GM23338 (cell line): ENCODE measurements at places on chromosomes 4 and X.
A peak's percentile ranks its signal among the peaks of the same experiment; 100 is the strongest.

- DNase-seq = no peak
Observed at GRCh38 chr4:41307638-41308037, 50.9 kb downstream of the UCHL1 start.

DNA sequence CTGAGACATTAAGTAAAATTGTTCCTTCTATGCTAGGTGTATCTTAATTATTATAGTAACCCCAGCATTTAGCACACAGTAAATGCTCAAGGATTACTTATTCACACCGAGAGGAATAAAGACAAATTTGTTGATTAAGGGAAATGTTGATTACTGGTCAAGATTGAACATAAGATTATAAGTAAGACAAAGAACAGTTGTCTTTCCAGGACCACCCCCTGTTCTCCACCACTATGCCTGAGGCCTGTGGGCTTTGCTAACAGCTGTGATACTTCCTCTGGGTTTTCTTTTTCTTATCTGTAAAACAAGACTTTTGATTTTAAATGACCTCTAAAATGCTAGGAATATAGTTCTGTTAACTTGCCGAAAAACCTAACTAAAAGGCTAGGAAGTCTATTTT lies 128.0 kb downstream of the DCLK2 start:
- DNase-seq = no peak

DNA sequence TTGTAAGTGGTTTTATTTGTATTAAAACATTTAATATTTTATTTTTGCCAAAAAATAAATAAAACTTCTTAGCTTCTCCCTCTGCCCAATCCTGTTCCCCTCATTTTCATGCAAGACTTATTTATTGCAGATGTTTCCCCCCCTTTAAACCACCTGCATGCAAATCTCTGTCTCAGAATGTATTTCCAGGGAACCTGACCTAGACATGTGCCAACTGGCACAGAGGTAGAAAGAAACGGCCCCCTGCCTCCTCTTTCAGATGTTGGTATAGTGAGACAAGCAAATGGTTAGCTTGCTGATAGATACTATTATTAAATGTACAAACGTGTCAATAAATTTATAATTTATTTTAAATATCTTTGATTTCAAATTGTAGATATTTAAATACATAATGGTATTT lies 47.1 kb downstream of the KLF3 start:
- DNase-seq = no peak

DNA sequence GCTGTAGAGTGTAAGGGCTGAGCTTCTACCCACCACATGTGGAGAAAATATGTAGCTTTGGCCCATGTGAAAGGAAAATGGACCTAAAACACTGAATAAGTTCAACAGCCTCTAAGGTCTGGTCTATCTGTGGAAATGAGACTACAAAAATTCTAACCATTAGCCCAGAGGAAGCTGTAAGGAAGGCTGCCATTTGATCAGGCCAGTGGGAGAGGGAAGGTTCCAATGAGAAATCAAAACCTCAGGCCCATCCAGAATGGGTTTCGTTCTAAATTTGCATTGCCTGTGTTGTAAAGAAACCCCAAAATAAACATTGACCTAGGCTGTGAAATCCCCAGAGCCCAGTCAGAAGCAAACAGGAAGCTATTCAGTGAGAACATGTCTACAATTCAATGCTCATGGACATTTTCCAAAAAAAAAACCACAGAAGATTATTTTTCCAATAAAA lies 320.4 kb upstream of the SLC7A11 start:
- DNase-seq = no peak

DNA sequence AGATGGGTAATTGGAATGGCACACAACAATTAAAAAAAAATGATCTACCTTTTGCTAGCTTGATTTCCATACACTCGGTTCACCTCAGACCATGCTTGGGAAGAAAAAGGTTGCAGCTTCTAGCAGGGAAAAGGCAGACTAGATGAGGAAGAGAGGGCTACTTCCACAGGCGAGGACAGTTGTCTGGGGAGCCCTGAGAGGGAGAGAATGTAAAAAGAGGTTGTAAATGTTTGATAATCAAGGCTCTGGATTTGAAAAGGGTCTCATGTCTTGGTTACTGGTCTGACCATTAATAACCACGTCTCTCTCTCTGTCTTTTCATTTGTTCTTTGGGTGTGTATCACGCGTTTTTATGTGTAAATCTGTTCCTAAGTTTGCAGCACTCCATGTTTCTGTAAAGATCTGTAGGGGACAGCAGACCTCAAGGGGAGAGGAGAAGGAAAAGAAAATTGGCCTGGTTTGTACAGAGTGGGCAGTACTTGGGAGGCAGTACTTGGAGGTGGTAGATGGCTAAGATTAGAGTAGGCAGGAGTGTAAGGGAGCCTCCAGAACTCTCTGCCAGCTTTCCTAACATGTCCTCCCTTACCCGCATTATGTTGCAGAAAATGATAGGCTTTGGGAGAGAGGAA lies 750 bp downstream of the ARMCX5 start:
- DNase-seq = peak; percentile 0

DNA sequence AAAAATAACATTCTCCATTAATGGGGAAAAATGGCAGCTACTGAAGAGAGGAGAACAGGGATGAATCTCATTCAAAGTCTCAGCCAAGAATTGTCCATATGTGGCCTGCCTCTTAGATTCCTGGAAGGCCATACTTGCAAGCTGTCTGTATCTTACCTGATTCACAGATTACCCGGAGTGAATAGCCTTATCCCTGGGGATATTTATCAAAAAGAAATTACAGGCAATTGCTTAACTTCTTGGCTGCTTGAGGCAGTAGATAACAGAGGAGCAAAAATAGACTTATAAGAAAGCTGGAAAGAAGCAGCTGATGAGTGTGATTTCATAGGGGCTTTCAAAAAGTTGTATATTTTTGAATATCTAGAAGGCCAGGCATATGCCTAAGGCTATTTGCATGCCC lies 68.8 kb upstream of the PPP1R2C start:
- no peak for DNase-seq

DNA sequence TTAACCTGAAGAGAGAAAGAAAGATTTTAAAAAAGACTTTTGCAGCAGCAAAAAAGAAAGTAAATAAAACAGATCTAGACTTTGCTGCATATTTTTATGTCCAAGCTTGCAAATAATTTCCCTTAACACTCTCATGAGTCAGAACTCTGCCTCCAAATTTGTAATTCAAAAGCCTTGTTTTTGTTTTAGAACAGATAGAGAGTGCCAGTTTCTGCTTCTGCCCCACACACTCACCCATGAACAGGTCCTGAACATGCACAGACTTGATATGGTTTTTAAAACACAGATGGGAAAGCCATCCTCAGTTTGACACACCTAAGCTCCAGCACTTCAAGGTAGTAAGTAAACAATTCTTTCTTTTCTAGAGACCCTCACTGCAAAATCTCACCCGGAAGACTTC lies 39.7 kb upstream of the VCX3B start:
- no peak for DNase-seq

- DNase-seq = peak; percentile 59
Observed at GRCh38 chr4:98828801-98829200, 100.1 kb downstream of the EIF4E start.

DNA sequence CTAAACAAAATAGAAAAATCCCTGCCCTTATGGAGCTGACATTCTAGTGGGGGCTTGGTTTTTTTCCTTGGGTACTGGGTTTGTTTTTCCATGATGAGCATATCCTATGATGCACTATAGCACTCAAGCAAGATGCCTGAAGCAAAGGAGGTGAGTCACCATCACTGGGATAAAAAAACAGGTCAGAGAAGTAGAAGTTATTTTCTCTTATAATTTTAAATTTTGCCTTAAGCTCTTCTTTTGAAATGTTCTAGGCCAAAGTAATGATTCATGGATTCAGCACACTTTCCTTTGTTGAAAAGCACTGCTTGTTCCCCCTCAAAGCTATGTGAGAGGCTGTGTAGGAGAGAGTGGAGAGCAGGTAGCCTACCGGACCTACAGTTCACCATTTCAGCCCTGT lies 15.2 kb upstream of the CXCL2 start:
- DNase-seq = no peak

- DNase-seq = no peak
Observed at GRCh38 chr4:88807499-88807898, 109.9 kb upstream of the NAP1L5 start.

DNA sequence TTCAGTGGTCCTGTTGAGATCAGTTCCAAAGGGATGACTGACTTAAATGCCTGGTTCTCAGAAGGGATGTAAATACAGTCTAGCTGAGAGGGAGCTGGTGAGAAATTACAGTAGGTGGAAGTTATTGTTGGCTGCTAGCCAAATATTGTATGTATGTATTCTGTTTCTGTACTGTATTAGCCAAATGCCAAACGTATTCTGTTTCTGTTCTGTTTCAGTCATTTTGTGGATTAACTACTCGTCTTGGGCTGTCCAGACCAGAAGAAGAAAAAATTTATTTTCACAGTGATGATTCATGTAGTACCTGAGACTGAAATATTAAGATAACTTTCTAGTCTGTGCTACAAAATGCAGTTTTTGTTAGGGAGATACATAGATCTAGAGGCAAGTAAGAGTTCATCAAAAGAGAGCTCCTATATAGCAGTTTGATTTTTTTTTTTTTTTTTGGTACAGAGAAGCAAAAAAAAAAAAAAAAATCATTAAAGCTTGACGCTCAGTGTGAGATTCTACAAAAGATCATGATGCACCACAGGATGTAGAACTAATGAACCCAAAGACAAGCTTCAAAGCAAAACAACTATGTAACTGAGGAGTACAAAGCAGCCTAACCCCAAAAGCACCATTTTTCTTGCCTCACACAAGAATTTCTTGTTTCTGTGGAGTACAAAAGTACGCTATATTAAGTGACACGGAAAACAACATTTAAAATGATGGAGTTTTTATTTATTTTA lies 54.8 kb downstream of the CASP6 start:
- no peak for DNase-seq

GRCh38 chrX:107465932-107466620 lies 16.6 kb downstream of the FRMPD3 start:
- no peak for DNase-seq

DNA sequence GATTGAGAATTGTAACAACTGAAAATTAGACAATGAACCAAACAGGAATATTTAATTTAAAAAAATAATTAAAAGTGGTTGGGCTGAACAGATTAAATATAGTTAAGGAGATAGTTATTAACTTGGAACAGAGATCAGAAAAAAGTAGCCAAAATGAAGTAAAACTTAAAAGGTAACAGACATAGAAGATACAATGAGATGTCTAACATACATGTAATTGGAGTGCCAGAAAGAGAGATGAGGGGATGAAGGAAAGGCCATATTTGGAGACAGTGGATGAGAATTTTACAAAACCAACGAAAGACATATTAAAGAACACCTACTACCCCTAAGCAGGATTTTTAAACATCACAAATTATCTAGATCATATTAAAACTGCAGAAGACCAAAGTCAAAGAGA lies 8.0 kb downstream of the TBC1D9 start:
- DNase-seq = no peak

DNA sequence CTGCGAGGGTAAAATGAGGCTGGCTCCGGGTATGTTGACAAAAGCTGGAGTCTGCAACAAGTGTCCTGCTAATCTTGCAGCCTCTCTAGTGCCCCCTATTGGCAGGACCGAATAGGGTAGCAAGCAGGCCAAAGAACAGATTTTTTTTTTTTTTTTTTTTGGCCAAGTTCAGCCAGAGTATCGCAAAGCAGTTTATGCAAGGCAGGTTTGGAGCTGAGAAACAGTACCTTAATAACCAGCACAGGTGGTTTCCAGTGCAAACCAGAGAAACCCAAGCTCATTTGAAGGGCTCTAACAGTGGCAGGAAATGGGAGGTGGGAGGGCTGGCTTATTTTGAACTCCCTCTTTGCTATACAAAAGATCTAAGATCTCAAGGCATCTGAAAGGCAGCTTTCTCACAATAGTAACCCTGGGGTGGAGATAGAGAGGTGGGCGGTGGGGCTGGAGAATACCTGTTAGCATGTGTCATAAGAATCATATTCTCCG lies 38.2 kb upstream of the OCIAD2 start:
- peak; percentile 78 for DNase-seq

DNA sequence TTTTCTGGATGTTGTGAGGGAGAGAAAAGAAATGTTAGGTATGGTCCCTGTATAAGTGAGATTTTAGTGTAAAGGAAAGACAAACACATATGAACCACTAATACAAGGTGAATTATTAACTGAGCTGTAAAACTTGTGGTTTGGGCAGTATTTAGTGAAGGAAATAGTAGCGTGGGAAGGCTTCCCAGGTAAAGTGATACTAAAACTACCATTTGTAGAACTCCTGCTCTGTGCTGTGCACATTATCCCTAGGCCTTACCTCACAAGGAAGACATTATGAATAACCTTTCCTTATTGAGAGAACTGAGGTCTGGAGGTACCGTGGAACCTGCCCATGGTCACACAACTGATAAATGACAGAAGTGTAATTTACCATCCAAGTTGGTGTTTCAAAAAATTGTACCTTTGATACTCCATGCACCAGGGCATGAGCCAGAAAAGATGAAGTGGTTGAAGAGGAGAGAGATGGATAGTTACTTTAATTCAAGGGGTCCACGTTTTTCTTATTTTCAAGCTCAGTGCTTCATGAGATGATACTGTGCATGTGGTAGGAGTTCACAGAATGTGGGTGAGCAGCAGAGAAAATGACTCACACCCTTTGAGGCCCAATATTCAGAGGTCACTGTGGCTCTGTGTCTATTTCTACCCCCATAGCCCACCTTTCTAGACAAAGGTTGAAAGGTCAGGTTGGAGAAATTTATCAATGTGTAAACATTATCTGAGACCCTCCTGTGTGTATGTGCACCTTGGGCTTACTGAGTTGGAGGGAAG lies 2.6 kb upstream of the VSIG4 start:
- no peak for DNase-seq

DNA sequence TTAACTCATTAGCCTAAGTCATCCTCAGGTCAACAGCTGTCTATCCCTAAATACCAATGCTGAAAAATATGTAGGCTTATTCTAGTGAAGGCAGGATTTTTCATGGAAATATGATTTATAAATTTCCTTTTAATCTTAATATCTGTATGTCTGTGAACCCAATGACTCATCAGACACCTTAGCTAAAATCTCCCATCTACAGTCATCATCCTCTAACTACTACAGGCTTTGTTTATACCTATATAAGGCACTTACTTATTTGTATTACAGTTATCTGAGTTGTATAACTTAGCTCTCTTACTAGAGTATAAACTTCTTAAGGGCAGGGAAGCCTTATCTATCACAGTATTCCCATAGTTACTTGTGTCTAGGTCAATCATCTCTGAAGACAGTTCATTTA lies 24.2 kb downstream of the AMMECR1 start:
- no peak for DNase-seq

GRCh38 chr4:73589887-73590801 lies 30.1 kb downstream of the RASSF6 start:
- no peak for DNase-seq
